ENCODE measurements at places on chromosomes 12 and 14. TPM values are rescaled to one million over a fixed set of nuclear protein-coding genes. Genes with fewer than 3 reads are reported as not detected.

DNA sequence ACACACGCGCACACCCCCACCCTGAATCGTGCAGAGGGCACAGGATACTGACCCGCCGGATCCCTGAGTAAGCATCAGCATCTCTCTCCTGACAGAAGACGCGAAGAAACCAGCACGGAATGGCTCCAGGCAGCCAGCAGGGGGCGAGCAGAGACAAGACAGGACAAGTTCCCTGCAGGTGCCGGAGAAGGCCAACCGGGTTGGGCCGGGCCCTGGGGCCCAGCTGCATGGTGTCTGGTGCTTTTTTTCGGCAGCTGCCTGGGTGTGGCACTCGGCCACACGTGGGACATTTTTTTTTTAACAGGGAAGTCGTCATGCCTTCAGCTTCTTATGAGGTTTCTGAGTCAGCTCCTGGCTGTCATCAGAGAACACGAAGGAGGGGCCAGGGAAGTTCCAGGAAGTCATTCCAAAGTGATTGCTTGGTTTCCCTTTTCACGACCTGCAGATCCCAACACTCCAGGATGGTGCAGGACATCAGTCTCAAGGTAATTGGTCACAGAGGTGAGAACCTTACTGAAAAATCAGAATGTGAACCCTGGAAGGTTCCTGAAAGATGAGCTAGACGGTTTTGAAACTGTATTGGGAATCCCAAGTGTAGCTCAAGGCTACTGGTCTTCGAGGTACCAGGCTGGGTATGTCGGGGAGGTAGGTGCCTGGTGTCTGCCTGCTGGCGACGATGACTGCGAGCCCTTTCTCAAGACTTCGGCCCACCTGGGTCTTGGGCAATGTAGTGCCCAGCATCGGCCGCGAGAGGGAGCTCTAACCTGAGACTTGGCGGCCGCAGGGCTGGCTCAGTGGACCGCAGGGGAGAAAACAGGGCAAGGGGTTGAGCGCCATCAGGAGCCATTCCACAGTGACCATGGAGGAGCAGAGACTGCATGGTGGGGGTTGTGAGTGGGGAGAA, 190.8 kb upstream of the PRMT8 start:
- DNase-seq = peak; percentile 98

DNA sequence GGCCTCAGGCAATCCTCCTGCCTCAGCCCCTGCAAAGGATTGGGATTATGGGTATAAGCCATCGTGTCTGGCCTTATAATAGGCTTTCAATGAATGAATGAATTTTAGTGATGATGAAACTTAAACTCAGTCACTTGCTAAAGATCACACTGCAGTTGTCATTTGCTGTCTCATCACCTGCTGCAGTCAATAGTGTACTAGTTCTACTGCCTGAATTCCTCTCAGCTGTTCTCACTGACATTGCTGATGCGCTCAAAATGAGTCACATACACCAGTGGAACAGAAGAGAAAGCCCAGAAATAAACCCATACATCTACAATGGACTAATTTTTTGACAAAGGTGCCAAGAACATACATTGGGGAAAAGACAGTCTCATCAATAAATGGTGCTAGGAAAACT, 5.6 kb upstream of the SYNJ2BP start:
- no peak for DNase-seq

- DNase-seq = peak; percentile 98
Observed at GRCh38 chr12:133080026-133080367, 726 bp upstream of the ZNF140 start.

DNA sequence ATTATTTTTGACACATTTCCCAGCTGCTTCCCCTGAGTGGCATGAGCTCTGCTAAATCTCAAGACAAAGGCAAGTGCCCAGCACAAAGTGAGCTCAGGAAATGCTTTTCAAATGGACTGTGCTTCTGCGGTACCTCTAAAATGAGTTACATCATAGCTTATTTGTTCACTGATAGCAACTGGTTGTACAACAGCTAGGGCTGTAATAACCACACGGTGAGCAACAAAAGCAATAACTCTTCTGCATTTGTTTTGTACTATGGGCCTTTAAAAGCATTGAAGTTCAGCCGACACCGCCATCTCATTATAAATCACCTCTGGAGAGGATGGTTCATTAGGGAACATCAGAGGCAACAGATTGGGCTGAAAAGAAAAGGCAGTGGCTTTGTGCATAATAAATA, 475.0 kb downstream of the GLT1D1 start:
- no peak for DNase-seq

DNA sequence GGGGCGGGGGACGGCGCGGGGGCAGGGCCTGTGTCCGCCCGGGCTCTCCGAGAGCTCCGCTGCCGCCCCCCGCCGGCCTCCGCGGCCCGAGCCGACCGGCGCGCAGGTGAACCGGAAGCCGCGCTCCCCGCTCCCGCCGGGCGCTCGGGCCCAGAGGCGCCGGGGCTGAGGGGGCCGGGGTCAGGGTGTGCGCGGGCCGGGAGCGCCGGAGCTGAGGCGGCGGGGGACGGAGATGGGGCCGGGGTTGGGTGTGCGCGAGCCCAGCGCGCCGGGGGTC, 431 bp downstream of the HIP1R start:
- DNase-seq = no peak

Gene PITPNM2
- 2.6 TPM for total RNA-seq

DNA sequence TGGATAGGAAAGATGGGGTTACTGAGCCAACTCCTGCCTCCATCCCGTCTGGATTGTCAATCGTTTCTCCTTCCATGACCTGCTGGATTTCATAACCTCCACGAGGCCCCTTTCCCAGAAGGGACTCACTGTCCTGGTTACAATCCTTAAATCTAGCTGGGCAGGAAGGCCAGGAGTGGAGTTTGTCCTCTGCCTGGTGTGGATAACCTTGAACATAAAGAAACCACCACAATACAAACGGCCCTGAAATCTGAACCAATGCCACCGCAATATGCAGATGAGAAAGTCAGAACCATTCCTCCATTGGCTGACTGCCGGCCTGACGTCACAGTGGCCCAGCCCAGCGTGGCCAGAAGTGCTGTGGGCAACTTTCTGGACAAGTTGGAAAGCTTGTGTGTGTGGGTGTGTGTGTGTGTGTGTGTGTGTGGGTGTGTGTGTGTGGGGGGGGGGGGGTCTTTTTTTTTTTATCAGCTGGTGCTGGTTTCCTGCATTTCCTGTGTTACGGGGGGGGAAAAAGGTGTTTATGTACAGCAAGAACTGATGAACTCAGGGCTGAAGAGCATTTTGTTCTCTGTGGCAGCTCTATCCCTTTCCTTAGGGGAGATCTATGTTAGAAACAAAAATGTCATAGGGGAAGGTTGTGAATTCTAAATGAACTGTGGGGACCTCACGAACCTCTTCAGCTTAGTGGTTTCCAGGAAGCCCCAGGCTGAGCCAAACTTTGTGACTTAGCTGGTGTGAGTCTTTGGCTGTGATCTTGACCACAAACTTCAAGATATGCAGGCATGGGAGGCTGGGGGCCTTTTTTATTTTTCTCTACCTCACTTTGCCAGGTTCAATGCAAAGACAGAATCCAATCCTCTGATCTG, 81.6 kb upstream of the MED13L start:
- peak; percentile 96 for DNase-seq

- DNase-seq = no peak
Observed at GRCh38 chr14:104316723-104317491, 178.5 kb downstream of the KIF26A start.

GRCh38 chr14:74645756-74646470, 33.9 kb upstream of the LTBP2 start:
- DNase-seq = peak; percentile 64

- no peak for DNase-seq
Observed at GRCh38 chr14:48417715-48418500, 742.5 kb upstream of the MDGA2 start.

Gene C12orf56
- total RNA-seq = not detected

DNA sequence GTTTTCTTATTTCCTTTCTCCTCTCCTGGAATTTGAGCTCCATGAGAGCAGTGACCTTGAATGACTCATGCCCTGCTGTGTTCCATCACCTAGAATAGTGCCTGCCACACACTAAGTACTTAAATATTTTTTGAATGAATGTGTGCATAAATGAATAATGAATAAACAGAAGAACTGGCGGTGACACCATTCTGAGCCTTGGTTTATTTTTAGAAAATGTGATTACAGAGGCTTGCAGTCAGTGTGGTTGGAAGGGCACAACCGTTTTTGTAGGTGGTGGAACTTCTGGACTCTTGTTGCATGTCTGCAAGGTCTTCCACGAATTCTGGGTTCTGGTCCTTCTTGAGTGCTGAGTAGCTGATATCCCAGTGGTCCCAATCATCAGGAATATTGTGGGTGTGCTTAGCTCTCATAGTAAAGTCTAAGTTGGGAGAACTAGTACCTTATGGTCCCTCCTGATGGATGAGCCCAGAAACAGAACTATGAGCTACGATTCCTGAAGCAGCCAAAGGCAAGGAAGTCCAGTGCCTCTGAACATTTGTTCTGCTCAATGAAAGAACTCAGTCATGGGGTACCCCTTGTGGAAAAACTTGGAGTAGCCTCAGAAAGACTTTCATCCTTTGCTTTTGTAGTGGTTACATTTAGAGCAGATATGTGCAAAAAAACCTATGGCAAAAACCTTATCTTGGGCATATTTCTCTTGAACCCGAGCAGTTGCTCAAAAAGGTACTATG, 28.8 kb upstream of the BHLHE41 start:
- peak; percentile 91 for DNase-seq

DNA sequence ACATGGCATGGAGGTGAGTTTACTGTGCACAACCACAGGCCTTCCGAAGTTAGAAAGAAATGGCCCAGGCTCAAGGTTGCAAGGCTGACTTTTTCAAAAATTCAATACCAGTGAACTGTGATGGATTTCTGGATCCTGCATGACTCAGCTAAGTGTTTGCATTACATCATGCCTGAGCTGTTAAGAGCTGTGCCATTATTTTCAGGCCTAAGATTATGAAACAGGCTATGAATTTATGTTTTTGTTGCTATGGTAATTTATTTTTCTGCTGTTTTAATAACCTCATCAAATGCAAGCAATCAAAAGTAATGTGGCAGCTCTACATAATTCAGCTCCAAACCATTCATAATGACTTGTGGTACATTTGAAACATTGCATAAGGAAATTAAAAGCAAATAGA, 457.7 kb upstream of the TMEM132C start:
- peak; percentile 55 for DNase-seq

Gene LRFN5
- total RNA-seq = 0.12 TPM

- no peak for DNase-seq
Observed at GRCh38 chr14:104573930-104574329, 5.6 kb upstream of the C14orf180 start.

Gene MYF5
- not detected for total RNA-seq

DNA sequence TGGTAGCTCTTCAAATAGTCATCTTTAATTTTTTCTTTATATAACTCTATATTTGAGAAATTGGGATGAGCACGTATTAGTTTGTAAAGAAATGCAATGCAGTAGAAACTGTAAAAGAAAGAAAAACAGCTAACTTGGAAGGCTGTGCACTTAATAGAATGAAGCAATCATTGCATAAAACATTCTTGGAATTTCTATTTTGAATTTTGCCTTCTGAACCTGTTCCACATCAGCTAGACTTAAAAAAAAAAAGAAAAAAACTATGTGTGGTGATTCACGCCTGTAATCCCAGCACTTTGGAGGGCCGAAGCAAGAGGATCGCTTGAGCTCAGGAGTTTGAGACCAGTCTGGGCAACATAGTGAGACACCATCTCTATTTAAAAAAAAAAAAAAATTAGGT, 29.4 kb downstream of the SCN8A start:
- no peak for DNase-seq

Gene NINJ2
- total RNA-seq = 4.1 TPM

- DNase-seq = no peak
Observed at GRCh38 chr14:102277874-102278630, 26.9 kb downstream of the MOK start.

Gene OXA1L
- 82.8 TPM for total RNA-seq

- peak; percentile 87 for DNase-seq
Observed at GRCh38 chr14:68785534-68786490, 7.1 kb downstream of the ZFP36L1 start.

Gene CLEC4D
- not detected for total RNA-seq

DNA sequence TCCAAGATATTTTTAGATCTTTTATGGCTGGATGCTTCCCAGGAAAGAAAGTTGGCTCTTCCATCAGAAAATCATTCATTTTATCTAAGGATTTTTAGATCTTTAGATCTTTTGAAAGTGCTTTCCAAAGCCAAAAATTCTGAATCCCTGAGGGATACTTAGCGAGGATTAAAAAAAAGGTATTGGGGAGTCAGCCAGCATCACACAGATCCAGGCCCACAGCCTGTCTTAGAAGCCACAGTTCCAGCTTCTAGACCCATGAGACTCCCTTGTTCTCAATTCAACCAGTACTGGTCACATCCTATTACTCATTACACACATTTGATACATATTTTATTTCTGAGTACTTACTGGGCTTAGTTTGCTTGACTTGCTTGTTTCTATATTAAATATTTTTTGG, 49.9 kb downstream of the TSPAN8 start:
- no peak for DNase-seq

GRCh38 chr14:53380052-53380866, 227.1 kb upstream of the DDHD1 start:
- no peak for DNase-seq

DNA sequence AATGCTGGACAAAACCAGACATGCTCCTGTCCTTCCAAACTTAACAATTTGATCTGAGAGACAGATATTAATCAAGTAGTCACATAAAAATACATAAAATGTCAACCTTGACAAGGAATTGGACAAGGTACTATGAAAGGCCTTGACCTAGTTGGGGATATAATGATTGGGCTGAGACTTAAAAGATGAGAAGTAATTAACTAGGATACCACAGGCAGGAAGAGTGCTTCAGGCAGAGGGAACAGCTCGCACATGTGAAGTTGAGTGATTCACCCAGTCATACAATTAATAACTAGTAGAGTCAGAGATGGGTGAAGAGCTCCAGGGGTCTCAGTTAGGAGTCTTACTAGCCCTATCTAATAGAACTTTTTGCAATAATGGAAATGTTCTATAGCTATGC, 259.5 kb downstream of the MSRB3 start:
- DNase-seq = peak; percentile 63

Gene MANSC4
- not detected for total RNA-seq

DNA sequence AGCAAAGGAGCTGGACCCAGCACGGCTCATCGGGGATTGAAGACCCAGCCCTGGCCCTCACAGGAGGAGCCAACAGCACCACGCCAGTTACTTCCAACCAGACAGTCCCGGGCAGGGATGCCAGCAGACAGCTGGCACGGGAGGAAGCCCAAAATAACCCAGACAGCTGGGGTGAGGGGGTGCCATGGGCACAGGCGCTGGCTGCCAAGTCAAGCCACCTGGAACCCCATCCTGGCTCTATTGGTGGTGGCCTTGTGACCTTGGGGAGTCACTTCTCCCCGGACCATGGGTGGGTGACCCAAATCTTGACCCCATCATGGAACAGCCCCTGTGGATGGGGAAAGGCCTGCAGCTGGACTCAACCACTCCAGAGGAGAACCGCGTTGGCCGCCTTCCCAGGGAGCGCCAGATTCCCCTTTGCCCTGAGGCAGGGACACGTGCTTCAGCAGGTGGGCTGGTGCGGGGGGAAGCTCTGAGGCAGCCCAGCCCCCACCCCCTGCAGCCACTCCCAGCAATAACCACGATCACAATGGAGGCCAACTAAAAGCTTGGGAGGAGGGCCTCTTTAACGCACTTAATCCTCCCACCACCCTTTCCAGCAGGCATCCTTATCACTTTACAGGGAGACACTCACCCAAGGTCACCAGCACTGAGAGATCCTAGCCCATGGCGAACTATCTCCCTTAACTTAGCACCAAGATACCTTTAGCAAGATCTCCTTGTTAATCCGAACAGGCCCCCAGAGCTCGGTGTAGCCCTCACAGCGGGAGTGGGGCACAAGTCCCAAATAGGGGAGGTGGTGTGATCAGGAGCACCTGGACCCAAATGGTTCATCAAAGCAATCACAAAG, 4.7 kb upstream of the RHOF start:
- DNase-seq = peak; percentile 90

Measured in RPMI7951 (cell line).